ENCODE measurements at places on chromosomes 5 and 9.

DNA sequence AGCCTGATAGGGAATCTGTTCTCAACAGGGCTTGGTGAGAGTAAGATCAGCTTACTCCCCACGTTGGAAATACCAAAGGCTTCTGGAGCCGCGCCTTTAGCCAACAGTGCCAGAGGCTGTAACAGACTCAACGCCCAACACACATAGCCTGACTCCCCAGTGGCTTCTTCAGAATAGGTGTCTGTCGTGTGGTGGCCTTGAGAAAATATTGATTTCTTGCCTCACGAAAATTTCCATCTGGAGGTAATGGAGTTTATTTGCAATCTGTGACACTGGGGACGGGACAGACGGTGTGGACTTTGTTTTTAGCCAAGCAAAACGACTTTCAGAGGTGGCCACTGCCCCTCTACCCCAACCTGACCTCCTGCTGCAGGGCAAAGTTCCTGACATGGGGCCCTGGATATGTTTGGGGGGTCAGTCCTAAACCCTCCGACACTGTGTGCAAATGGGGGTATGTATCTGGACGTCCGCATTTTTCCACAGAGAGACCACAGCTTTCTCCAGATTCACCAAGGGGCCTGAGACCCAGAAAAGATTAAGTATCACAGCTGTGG, 189.3 kb downstream of the CDK5RAP2 start:
- no peak for DNase-seq

DNA sequence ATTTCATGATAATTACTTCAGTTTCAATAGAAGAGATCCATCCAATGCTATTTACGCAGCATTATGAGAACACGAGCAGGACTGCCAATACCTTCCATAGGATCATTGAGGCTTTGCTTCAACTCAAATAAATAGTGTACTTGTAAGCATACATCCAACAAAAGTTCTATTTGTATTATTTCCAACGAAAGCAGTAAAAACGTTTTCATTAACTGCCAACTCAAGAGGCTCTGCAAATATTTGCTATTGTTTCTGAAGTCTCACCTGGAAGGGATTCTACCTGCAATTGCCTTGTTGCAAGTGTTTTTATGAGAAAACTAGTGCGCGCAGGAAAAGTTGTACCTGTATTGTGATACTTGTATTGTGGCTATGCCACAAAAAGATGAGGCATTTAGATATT, 11.0 kb upstream of the GNPDA1 start:
- DNase-seq: no peak

- DNase-seq: no peak
Measured at GRCh38 chr9:68919661-68920060, 94.3 kb downstream of the PRKACG start.

- DNase-seq: no peak
Measured at GRCh38 chr5:112532654-112533360, 113.7 kb upstream of the EPB41L4A start.

- no peak for DNase-seq
Measured at GRCh38 chr5:175654339-175654738, 3.5 kb upstream of the HRH2 start.

GRCh38 chr9:137146527-137146918, 7.6 kb downstream of the GRIN1 start:
- DNase-seq: no peak

GRCh38 chr9:100286257-100286656, 66.5 kb downstream of the TEX10 start:
- no peak for DNase-seq

- no peak for DNase-seq
Measured at GRCh38 chr5:154223320-154223719, 32.8 kb downstream of the GALNT10 start.

DNA sequence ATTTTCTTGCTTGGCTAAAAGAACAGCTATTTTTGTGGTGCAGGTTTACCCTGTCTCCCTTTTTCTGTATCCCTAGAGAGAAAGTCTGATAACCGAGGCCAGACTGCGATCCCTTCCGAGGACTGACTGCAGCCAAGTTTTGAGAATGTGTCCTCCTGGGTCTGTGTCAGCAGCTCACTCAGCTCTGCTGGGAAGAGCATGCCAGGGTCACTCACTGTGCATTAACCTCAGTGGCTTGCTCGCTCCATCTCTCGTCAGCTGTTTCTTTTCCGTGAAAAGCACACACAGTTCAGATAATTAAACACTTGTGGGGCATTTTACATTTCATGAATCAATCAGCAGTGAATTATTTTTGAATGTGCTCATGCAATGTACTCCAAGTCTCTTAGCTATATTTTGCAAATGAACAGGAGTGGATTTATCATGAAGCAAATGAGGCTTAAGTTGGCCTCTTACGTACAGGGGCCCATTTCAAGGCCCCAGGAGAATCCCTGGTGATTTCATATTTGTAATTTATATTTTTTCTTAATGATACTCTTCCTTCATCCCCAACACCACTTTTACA, 252.1 kb downstream of the SMARCA2 start:
- DNase-seq: no peak
